ENCODE measurements at places on chromosomes 11 and 22.
A peak's percentile ranks its signal among the peaks of the same experiment; 100 is the strongest.

GRCh38 chr22:46764140-46764680 lies 1.8 kb downstream of the TBC1D22A start:
- DNase-seq, result no peak

- DNase-seq, result no peak
These were observed 80.4 kb downstream of the LRRC4C start for GRCh38 chr11:41379084-41379483.

DNA sequence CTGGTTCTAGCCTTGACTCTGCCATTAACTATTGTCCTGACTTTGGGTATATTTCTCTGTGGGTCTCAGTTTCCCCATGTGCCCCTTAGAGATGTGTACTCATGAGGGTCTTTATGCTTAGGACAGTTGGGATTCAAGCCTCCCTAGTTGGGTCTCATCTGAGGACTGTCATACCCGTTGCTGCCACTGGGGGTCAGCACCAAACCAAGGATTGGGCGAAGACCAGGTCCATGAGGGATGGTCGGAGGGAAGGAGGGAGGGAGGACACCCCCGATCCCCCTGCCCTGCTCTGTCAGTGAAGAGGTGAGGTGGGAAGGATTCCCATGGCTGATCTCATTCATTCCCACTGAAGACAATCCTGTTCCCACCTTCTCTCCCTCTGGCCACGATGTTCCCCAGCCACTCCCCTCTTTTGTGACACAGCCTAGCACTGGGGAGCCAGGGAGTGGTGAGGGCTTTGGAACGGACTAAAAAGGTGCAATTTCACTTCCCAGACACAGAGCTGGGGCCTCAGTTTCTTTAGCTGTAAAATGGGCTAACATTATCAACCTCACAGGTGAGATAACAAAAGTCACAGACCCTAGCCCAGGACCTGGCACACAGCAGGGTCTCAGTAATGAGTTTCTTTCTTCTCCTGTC lies 12.4 kb upstream of the KLHL35 start:
- DNase-seq, result peak; percentile 74

DNA sequence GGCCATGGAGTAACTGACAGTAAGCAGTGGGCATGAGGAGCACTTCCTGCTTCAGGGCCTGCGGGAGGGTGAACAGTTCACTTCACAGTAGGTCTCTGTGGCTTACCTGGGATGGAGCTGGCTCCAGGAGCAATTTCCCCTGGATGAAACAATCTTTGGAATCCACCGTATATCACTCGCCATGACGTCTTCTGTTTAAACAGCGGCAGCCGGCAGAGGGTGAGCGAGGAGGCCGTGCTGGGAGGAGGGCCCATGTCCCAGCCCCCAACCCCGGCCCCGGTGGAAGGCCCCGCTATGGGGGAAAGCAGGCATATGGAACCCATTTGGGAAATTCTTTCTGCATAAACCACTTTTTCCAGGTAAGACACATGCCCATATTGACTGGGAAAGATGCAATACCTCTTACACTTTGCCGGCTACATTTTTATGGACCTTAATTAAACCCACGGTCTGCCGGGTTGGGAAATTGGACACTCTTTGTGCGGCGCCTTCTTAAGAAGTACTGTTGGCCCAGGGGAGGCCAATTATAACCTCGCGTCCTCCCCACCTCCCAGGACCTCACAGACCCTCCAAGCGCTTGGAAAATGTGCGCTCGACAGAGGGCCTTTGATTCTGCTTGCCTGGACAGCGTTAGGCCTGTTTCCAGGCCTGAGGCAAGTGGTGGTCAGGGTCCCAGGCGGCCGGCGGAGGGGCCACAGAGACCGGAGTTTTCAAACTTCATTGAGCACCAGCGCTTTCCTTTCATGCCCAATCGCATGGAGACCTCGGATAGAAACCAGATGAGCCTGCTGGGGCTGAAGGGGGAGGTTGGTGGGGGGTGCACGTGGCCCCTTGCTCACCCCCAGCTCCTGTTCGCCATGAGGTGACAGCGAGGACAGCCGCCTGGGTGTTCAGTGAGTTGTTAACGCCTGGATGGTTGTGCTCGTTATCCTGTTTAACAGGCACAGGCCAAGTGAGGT lies 40.4 kb downstream of the SMIM38 start:
- no peak for DNase-seq

DNA sequence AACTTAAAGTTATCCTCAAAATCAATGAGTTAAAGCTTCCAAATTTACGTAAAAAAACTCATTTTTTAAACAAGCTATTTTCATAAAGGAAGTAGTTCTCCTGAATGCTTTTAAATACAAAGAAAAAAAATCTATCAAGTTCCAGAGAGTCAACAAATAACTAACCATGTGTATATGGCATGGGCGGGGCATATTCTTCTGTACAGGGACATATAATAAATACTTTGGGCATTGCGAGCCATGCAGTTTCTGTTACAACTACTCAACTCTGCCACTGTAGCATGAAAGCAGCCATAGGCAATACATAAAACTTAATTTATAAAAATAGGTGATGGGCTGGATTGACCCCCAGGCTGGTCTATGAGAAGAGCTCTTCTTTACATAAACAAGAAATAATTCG lies 57.8 kb downstream of the BTBD10 start:
- no peak for DNase-seq

GRCh38 chr11:65709661-65710060 lies 2.4 kb upstream of the KAT5 start:
- DNase-seq, result no peak

GRCh38 chr11:97938789-97939188 lies 1082.0 kb upstream of the CNTN5 start:
- DNase-seq, result no peak

DNA sequence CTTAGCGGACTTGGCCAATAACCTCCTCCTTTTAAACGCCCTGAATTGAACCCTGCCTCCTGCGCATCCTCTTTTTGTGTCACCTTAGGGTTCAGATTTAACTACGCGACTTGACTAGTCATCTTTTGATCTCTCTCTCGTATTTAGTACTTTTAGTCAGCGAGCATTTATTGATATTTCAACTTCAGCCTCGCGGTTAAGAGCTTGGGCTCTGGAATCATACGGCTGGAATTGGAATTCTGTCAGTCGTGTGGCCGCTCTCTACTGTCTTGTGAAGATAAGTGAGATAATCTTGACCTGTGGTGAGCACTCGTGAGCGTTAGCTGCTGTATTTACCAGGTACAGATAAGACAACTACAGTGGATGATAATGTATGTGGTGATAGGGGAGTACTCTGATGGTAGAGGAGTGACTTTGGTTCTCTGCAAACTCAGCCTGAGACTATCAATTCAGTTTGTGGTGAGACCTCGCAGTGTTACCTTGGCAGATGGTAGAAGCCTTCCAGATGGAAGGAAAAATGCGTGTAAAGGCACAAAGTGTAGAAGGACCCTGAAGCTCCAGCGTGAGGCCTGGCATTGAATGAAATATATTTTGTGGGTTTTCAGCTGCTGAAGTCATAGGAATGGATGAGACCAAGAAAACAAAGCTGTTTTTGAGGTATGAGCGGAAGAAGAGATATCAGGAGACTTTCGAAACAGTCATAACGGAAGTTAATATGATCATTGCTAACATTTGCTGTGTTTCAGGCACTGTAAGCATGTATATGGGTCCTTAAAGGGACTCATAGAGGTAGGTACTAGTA lies 682 bp downstream of the ATM start:
- DNase-seq, result peak; percentile 29

- no peak for DNase-seq
These were observed 618.0 kb downstream of the BRD1 start for GRCh38 chr22:49209452-49210195.

GRCh38 chr11:129657866-129658525 lies 157.7 kb upstream of the TMEM45B start:
- no peak for DNase-seq

- no peak for DNase-seq
These were observed 60.8 kb downstream of the SLC25A17 start for GRCh38 chr22:40758390-40758789.

DNA sequence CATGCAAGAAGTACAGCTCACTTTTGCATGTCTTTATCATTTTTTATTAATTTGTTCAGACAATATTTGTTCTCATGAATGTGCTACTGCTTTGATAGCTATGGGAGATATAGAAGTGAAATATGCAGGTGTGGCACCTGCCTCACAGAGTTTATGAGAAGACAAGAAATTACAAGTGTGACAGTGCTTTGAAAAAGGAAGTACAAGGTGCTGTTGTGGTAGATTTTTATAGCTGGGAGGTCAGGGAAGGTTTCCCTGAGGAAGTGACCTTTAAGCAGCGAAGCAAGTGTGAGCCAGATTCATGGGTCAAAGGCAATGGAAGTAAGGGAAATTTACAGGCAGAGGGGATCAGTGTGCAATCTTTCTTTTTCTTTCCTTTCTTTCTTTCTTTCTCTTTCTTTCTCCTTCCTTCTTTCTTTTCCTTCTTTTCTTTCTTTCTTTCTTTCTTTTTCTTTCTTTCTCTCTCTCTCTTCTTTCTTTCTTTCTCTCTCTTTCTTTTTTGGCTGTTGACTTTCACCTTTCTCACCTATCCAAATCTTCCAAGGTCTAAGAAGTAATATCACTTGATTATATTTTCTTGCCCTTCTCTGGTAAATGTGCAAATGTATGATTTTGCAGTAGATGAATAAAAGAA lies 6.4 kb upstream of the BMAL1 start:
- DNase-seq, result peak; percentile 54

DNA sequence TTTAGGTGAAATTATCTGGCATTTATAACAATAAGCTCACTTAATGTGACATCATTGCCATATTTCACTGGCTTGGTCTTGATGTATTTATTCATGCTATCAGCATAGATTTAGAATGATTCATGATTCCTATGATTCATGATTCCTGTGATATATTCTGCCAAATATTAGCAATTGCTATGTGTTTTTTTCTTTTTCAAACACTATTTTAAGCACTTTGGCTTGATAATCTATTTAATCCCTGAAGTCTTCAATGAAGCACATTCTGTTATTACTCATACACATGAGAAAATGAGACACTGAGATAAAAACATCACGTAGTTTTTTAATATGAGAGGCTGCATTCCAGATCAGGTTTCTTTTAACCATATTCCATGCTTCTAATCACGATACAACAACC lies 78.5 kb downstream of the LUZP2 start:
- no peak for DNase-seq

DNA sequence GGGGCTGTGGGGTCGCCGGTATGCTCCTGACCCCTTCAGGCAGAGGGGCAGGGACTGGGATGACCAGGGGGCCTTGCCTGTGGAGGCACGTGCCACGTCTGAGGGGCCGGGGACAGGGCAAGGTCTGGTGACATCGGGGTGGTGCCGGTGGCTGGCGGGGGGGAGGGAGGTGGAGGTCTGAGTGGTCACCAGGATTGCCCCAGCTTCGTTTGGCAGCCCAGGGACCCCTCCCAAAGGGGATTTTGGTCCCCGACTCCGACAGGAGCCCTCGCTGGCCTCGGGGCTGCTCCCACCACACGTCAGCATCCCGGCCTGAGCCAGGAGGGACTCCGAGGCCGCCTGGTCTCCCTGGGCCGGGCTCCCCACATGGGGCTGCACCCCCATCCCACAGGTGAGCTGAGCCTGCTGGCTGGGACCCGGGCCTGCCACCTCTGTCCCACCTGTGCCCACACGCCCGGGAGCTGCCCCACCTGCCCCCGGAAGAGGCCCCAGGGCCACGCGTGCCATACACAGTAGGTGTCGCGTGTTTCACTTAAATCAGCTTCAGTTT lies 1.1 kb upstream of the MUC6 start:
- DNase-seq, result no peak

GRCh38 chr22:48018346-48018745 lies 1255.9 kb downstream of the TBC1D22A start:
- no peak for DNase-seq

- peak; percentile 28 for DNase-seq
These were observed 42.0 kb upstream of the CXCR5 start for GRCh38 chr11:118841469-118842242.

- no peak for DNase-seq
These were observed 63.2 kb downstream of the SHANK2 start for GRCh38 chr11:71188886-71189767.
